ENCODE measurements at places on chromosomes 2 and 18. TPM values are rescaled to one million over a fixed set of nuclear protein-coding genes. Genes with fewer than 3 reads are reported as not detected.
A peak's percentile ranks its signal among the peaks of the same experiment; 100 is the strongest.

The SCG2 gene
- not detected for total RNA-seq

The MARCO gene
- total RNA-seq: not detected

The CCDC85A gene
- not detected for total RNA-seq

GRCh38 chr2:206275312-206276055 is 1.0 kb downstream of the ZDBF2 start:
- peak; percentile 34 for DNase-seq

DNA sequence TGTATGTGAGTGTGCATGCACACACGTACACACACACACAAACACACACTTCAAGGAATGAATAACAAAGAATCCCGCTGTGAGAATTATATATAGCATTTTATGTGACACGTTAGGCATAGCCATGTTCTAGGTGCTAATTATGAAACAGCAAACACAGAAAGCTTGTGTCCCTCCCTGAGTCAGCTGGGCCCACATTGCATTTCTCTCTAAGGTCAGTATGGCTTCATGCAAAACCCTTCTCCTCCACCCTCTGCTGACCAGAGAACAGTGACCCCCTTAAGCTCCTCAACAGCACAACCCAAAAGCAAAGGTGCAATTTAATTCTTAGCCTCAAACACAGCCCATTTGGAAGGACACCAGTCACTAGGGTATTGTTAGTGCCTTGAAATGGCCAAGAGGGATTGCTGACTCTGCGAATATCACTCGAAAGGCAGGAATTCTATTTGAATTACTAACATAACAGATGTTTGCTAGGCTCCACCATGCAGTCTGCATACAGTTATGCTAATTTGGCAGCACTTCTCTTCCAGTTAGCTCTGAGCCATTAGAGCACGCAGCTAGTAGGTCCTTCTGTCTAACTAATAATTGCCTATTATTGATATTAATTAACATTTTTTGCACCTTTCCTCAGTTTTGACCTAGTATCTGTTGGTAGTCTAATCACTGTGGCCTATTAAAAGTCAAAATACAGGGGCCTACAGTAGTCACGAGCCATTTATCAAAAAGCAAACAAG is 149.0 kb downstream of the LNPK start:
- no peak for DNase-seq

DNA sequence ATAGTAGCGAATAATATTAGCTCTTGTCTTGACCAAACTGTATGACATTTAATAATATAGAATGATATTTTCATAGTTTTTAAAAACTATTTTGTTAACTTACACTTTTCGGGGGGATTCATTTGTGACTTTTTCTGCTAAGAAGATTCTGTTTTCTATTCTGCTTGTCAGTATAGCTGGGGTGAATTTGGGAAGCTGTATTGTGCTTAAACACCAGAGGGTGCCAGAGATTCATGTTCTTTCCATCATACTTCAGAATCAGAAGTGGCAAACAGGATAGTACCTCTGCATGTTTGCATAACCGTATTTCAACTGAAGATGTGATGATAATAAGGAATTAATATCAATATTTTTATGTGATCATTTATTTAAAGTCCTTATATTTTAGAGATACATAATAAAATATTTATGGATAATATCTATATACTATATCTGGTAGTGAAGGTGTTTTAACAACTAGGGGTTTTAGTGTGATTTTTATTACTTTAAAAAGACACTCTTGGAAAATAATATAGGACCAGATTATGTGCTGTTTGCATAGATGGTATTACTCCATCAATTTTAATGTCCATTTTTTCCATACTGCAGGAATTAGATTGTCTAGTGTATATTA is 81.0 kb downstream of the TAF4B start:
- peak; percentile 38 for DNase-seq

DNA sequence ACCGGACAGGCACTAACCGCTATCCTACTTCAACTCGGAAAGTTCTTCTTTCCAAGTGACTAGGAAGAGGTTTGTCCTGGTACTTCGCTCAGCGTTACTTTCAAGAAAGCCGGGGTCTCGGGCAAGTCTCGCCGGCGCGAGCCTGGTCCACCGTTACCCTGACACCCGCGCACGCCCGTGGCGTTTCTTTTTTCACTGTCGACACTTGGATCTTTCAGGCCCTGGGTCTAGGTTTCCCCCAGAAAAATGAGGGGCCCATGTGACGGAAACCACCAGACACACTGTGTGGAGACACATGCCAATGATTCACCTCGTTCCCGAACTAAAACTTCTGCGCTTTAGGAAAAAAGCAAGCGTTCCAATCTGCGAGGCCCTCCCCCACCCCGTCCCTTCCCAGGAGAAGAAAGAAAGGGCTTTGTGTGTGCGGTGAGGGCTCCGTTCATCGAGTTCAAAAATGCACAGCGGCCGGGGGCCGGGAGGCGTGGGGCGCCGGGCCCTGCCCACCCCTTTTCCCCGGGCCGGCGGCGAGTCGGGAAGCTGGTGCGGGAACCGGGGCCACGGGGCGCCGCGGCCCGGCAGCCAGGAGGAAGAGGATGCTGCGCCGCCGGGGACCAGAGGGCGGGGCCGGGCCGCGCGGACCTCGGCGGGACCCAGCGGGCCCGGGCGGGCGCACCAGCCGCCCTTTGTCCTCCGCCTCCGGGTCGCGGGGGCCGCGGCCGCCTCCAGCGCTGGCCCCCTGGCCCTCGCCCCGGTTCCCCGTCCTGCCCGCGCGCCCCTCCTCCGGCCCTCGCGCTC is 2.6 kb downstream of the ZNF521 start:
- no peak for DNase-seq

DNA sequence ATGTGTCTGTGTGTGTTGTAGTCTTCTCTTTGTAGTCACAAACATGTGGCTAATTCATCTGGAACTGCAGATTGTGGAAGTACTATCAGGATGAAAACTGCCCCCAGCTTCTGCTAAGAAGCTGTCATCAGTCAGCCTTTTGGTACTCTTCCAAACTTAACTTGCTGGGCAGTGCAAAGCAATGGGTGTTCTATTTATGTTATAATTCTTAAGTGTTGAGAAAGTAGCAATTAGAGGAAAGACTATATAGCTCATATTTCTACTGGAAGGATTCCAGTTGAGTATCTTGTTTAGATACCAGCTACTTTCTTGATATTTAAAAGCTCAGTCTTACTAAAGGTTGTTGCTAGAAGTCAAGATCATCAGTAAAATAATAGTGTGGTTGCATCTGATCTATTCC is 52.1 kb downstream of the SLC38A11 start:
- no peak for DNase-seq

DNA sequence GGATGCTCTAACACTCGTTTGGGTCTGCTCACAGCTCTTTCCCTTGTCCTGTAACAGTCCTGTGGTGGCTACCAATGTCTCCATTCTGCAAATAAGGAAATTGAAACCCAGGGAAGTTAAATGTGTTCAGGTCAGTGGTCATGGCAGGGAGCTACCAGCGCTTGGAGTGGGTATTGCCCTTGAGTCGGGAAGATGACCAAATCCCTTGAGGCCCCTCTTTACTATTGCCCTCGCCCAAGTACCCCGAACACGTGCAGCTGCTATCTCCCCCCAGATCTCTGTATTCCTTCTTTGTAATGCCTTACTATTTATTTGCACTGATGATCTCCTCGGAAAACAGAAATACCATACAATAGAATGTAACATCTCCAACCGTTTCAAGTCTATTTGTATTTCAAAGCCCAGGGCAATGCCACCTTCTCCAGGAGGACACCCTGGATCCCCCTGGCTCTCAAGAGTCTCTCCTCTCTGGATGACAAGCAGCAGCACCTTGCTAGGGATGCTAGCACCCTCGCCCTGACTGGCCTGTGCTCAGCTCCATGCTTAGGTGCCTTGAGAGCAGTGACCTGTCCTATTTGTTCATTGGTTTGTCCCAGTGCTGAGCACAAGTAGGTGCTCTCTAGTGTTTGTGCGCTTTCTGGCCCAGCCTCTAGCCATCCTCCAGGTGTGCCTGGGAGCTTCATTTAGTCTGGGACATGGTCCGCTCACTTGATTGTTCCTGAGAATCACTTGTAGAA is 15.1 kb downstream of the DYSF start:
- DNase-seq: no peak

- no peak for DNase-seq
Observed at GRCh38 chr18:36757991-36758390, 70.8 kb downstream of the TPGS2 start.

GRCh38 chr2:133365117-133365516 is 203.1 kb downstream of the NCKAP5 start:
- no peak for DNase-seq

GRCh38 chr2:171788316-171788993 is 101.2 kb downstream of the DYNC1I2 start:
- no peak for DNase-seq

DNA sequence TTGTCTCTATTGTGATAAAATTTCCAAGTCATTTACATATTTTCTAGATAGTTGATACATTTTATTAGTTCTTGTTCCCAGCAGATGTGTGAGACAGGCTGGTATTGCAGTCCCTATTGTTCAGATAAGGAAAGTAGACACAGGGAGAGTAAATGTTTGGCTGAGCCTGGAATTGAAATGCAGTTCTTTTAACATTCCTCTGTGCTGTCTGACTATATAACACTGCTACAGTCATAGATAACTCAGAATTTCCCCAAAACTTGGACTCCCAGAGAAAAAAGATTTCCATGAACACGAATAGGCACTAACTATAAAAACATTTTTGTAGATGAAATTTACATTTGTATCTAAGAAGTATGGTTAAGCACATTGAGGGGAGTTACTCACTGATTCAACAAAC is 71.4 kb downstream of the PLCL1 start:
- no peak for DNase-seq

GRCh38 chr2:186379052-186379451 is 107.0 kb upstream of the ZC3H15 start:
- no peak for DNase-seq

DNA sequence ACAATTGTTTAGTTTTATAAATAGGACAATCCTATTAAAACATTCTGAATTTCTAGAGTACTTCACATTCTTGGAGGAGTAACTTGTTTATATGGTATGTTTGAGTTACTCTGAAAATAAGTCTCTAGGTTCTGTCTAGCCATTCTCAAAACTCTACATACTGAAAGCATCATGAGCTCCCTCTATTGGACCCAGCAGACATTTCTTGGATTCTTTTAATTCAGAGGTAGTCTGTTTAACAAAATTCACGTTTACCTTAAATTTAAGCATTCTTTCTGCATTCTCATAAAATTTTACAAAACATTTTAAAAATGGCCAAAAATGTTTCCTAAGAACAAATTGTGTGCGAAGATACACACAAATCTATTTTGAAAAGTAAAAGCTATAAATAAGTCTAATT is 15.3 kb downstream of the SP9 start:
- no peak for DNase-seq

DNA sequence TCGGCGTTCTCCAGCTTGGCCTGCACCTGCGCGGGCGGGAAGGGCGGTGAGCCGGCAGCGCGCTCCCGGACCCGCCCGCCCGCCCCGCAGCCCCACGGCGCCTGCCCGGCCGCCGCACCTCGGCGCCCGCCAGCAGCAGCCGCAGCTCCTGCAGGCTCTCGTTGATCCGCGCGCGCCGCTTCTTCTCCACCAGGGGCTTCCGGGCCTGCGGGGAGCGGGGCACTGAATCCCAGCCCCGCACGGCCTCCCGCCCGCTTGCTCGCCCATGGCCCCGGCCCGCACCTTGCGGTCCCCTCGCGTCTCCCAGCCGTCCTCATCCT is 335 bp downstream of the HES6 start:
- peak; percentile 41 for DNase-seq

- DNase-seq: no peak
Observed at GRCh38 chr2:56100791-56101312, 82.9 kb upstream of the CCDC85A start.

Data from activated CD8-positive, alpha-beta T cell treated with anti-CD3 and anti-CD28 coated beads, Interleukin-2, amount 10 ng/mL, durations not matched to agents 7 days and 5 days (primary cell).